ENCODE measurements at places on chromosomes 5 and 9. TPM values are rescaled to one million over a fixed set of nuclear protein-coding genes. Genes with fewer than 3 reads are reported as not detected.

The LCN1 gene
- total RNA-seq = 0.66 TPM

The PCDHB5 gene
- 0.56 TPM for total RNA-seq

The LCP2 gene
- not detected for total RNA-seq

The BSPRY gene
- total RNA-seq = not detected

The TMEM252 gene
- total RNA-seq = not detected

The OLFM1 gene
- total RNA-seq = 0.56 TPM

The TMOD1 gene
- total RNA-seq = 0.28 TPM

Measured in endothelial cell of coronary artery (primary cell).